Placental epithelial cell (primary cell): ENCODE measurements at places on chromosomes 4 and X. TPM values are rescaled to one million over a fixed set of nuclear protein-coding genes. Genes with fewer than 3 reads are reported as not detected.

The S100G gene
- not detected in 2 replicates for total RNA-seq

The ZDHHC15 gene
- not detected in 2 replicates for total RNA-seq

The CFP gene
- total RNA-seq: under 0.01 TPM in 1 of 2 replicates, not detected in the other

The BEX4 gene
- total RNA-seq: 18.7 and 22.8 TPM in 2 replicates

The RASSF6 gene
- total RNA-seq: 0.33 and 0.39 TPM in 2 replicates

The ABLIM2 gene
- total RNA-seq: under 0.01 TPM in 1 of 2 replicates, not detected in the other

The ZFP92 gene
- total RNA-seq: not detected in 2 replicates

The CA5B gene
- total RNA-seq: 9.2 and 13.0 TPM in 2 replicates

The PTTG2 gene
- not detected in 2 replicates for total RNA-seq

The ADH4 gene
- not detected in 2 replicates for total RNA-seq

The CLTRN gene
- 0.43 and 0.79 TPM in 2 replicates for total RNA-seq

The TBC1D8B gene
- total RNA-seq: 7.9 and 8.8 TPM in 2 replicates

The STPG2 gene
- 0.76 and 1.2 TPM in 2 replicates for total RNA-seq

The GLRA2 gene
- not detected in 2 replicates for total RNA-seq

The ZNF185 gene
- total RNA-seq: 36.5 and 76.3 TPM in 2 replicates

The PCDH19 gene
- 0.11 and 0.79 TPM in 2 replicates for total RNA-seq

The TMEM154 gene
- total RNA-seq: 7.1 and 10.2 TPM in 2 replicates

The ZRSR2 gene
- 2.7 and 2.9 TPM in 2 replicates for total RNA-seq

The AFM gene
- not detected in 2 replicates for total RNA-seq

The ING2 gene
- total RNA-seq: 14.6 and 21.2 TPM in 2 replicates

The AMBN gene
- not detected in 2 replicates for total RNA-seq

The HTRA3 gene
- total RNA-seq: 7.1 and 56.8 TPM in 2 replicates

The AVPR2 gene
- total RNA-seq: not detected in 2 replicates

The AKAP4 gene
- not detected in 2 replicates for total RNA-seq

The EVC2 gene
- 9.8 and 13.0 TPM in 2 replicates for total RNA-seq

The FATE1 gene
- not detected in 2 replicates for total RNA-seq

The MTTP gene
- total RNA-seq: not detected in 2 replicates
